Hematopoietic multipotent progenitor cell (in vitro differentiated cells): ENCODE measurements at places on chromosomes 3 and 15. TPM values are rescaled to one million over a fixed set of nuclear protein-coding genes. Genes with fewer than 3 reads are reported as not detected.
A peak's percentile ranks its signal among the peaks of the same experiment; 100 is the strongest.

GRCh38 chr3:108065096-108065495, 25.7 kb downstream of the CD47 start:
- no peak for DNase-seq

GRCh38 chr3:158094235-158095110, 11.7 kb downstream of the SHOX2 start:
- DNase-seq, result no peak

GRCh38 chr3:130491431-130491830, 25.5 kb upstream of the COL6A6 start:
- DNase-seq, result no peak

GRCh38 chr3:31213869-31214486, 318.7 kb upstream of the STT3B start:
- peak; percentile 73 for DNase-seq

ACY1 gene
- 38.0 TPM for total RNA-seq

DNA sequence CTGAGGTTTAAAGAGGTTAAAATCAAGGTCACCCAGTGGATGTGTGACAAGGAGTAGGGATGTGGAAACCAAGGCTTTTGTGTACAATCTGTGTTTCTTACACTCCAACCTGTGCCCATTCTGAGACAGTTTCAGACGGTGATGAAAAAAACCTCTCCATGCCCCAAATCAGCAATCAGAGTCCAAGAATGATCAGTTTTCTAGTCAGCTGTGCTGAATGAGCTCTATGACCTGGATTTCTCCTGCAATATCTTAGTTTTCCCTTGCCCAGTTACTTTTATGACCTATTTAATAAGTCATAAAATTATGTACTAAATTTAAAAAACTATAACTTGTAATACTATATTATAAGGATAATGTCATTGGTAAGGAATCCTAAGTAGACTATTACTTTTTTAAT, 37.5 kb upstream of the CBLB start:
- DNase-seq, result no peak

DNA sequence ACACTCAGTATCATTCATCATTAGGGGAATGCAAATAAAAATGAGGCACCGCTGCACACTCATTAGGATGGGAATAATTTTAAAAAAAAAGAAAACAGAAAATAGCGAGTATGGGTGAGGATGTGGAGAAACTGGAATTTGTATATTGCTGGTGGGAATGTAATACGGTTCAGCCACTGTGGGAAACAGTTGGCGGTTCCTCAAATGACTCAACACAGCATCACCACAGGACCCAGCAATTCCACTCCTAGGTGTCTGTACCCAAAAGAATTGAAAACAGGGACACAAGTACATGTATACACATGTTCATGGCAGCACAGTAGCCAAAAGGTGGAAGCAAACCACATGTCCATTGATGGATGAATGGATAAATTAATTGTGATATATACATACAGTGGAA, 35.2 kb upstream of the RFTN1 start:
- DNase-seq, result no peak

PARP6 gene
- 39.6 TPM for total RNA-seq

GRCh38 chr15:45307230-45307924, 55.3 kb downstream of the SLC28A2 start:
- peak; percentile 35 for DNase-seq

GRCh38 chr3:120816728-120817127, 74.2 kb downstream of the GTF2E1 start:
- DNase-seq, result no peak

DNA sequence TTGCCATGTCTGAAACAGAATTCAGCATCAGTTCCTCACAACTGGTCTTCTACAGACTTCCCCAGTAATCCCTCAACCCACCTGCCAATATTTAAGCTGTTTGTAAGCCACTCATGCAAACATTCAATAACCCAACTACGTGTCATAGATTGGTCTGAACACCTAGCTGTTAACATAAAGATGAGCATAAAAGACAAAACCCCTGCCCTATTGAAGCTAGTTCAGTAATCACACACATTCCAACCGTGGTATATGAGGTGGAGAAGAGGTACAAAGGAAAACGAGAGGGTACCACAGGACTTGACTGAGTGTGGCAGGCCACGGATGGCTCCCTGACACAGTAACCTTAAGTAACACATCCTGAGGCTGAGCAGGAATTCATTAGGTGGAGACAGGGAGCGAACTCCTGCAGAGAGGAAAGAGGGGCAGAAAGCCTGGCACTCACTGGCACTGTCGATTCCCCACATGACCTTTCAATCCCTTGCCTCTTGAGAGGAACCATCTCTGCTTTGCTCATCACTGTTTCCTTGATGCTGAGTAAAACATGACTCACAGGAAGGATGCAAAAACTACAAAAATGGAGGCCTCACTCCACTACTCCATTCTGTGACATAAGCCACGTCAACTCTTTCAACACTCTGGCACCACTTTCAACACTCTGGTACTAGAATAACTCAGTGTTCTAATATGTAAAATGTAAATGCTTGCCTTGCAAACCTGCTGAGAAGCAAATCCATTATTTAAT, 31.3 kb downstream of the RPN1 start:
- no peak for DNase-seq

DNA sequence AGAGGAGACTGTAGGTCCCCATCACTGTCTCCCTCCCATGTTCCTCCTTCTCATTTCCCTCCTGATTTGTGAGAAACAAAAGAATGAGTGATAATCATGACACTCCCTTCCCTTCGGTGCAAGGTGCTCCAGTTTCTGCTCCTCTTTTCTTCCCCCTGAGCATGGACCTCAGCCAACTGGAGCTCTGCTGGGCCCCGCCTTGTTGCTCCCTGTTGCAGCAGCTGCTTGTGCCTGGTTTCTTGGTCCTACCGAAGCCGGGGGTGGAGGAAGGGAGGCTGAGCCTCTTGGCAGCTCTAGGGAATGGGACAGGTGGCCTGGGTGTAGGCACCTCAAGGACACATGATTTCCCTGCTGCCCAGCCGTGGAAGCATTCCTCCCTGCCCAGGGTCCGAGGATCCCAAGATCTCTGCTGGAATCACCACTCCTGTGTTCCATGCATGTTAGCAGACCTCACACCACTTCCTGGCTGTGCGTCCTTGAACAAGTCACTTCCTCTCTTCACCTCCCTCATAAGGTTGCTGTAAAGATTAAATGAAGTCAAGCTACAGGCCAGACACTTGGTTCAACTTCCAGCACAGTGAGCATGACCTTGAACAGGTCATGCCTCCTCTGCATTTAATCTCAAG, 131.6 kb upstream of the ABHD17C start:
- no peak for DNase-seq

GRCh38 chr3:61768284-61769037, 207.1 kb downstream of the PTPRG start:
- DNase-seq, result no peak

- no peak for DNase-seq
Observed at GRCh38 chr15:43524254-43524845, 6.9 kb downstream of the MAP1A start.

DNA sequence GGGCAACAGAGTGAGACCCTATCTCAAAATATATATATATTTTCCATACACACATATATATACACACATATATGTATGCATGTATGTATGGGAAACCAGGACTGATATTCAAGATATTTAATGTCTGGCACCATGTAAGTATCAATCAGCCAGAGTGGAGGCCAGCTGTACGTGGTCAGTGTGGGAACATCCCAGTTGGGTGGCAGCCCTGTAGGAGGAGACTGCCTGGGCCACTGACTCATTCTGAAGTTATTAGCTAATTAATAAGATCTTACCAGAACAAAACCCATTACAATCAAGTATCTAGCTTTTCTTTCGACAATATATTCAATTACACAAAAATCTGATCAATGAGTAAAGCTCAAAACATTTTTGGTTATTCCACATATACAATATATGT, 85.1 kb upstream of the OCA2 start:
- DNase-seq, result no peak

GRCh38 chr3:123352134-123352554, 96.7 kb downstream of the ADCY5 start:
- DNase-seq, result no peak

DNA sequence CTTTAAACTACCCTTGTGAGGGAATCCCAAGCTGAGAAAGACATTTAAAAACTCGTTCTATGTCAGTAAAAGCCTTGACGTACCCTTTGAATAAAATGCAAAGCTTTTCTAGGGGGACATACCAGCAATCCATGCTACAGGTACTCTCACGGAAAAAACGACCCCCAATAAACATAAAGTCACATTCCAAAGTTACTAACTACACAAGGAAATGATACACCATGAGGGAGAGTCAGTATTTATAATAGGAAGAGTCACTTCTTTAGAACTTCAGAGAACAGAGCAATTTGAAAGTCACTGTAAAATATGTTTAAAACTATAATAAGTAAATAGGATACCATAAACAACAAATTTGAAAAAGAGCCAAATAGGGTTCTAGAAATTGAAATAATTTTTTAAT, 63.2 kb downstream of the CFAP20DC start:
- no peak for DNase-seq

- DNase-seq, result no peak
Observed at GRCh38 chr3:186380622-186381380, 18.8 kb upstream of the DGKG start.

KLHL24 gene
- total RNA-seq, result 65.2 TPM

GRCh38 chr3:128560768-128561167, 67.8 kb upstream of the GATA2 start:
- DNase-seq, result no peak

TERC gene
- total RNA-seq, result 149 TPM

- DNase-seq, result no peak
Observed at GRCh38 chr3:192933779-192934460, 16.3 kb upstream of the MB21D2 start.

DNA sequence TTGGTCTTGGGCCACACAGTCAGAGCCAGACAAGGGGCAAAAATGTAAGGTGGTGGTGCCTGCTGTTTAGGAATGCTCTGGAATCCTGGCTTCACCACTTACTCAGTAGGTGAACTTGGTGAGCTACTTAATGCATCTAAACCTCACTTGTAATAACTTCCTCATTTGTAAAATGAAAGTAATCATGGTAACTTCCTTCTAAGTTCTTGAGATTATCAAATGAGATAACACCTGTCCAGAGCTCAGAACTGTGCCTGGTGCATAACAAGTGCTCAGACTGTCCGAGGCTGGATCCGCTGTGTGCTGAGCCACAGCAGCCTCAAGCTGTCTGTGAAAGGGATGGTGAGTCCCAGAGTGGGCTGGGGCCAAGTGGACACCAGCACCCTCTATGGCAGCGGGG, 62.8 kb upstream of the KY start:
- DNase-seq, result no peak

DNA sequence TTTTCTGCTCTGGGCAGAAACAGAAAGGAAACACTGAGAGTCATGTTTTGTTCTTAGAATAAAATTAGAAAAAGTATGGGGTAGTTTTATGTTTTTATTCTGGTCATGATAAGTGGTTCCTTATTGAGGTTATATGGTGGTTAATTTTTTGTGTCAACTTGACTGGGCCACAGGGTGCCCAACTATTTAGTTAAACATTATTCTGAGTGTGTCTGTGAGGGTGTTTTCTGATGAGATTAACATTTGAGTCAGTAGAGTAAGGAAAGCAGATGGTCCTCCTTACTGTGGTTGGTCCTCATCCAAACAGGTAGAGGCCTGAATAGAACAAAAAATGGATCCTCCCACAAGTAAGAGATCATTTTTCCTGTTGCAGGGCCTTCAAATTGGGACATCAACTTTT, 98.9 kb downstream of the C3orf38 start:
- no peak for DNase-seq

DNA sequence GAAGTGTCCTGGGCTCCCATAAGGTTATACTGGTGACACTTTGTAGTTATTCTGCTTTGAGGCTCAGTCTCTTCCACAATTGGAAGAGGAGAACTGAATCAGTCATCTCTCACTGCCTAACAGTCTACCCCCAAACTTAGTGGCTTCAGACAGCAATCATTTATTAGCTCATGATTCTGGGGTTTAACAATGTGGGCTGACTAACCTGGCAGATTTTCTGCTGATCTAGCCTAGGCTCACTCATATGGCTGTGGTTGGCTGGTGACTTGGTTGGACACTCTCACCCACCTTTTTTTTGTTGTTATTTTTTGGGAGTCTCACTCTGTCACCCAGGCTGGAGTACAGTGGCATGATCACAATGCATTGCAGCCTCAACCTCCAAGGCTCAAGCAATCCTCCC, 7.1 kb downstream of the GPD1L start:
- DNase-seq, result no peak

GRCh38 chr3:195699860-195700259, 20.9 kb upstream of the MUC20 start:
- no peak for DNase-seq

DYNC1LI1 gene
- total RNA-seq, result 21.8 TPM

ISLR gene
- not detected for total RNA-seq

GRCh38 chr3:47478022-47478421, 2.3 kb upstream of the SCAP start:
- no peak for DNase-seq

DNA sequence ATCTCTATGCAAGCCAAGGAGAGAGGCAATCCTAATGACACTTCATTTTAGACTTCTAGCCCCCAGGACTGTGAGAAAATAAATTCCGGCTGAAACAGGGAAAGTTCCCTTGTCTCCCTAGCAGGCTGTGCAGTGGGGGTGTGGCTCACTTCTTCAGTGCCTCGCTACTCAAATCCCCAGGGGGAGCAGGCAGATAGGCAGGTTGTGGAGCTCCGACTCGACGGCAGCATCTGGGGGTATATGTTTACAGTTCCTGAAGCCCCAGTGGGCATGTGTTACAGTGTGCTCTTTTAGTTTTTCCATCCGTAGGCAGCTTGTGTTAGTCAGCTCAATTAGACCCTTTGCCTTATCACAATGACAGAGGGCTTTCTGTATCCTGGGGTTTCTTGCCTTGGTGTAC, 836.5 kb downstream of the PDCD6IP start:
- DNase-seq, result no peak

- DNase-seq, result no peak
Observed at GRCh38 chr3:159848348-159849118, 140.1 kb upstream of the IL12A start.

DNA sequence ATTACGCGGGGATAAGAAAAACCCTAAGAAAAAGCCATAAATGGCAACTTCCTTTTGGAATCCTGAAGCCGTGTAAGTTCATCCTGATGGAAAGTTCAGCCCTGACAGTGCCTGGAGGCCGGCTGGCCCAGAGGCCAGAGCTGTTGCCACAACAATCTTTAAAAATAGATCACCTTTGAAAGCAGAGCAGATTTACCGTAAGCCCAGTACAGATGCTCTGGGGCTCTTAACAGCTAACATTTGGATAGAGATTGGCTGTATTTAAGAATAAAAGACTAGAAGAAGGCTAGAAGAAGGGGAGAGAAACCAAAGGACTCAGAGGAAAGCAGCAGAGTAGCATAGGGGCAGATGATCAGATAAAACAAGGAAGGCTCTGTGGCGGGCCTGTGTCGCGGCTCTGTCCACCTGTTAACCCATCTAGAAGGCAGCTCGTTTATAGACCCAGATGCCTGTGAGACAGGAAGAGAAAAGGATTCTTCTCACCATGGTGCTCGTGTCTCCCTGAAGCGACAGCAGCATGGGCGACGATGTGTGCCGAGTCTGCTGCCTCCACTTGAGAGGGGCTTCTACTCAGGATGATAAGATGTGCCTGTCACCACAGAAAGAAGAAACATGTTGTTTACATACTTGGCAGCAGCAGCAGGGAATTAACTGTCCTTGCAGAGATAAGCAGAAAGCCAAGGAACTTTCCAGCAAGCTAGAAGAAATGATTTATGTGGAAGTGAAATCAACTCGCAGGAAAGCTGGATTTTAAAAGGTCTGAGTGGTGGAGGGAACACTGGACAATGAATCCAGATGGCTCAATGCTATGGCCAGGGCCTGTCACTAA, 69.9 kb downstream of the SYNM start:
- no peak for DNase-seq
